CD4-positive, alpha-beta T cell treated with Interleukin-12 subunit alpha and Interleukin-12 subunit beta, for 1 hour (primary cell): ENCODE measurements at places on chromosomes 1 and 21.
A peak's percentile ranks its signal among the peaks of the same experiment; 100 is the strongest.

DNA sequence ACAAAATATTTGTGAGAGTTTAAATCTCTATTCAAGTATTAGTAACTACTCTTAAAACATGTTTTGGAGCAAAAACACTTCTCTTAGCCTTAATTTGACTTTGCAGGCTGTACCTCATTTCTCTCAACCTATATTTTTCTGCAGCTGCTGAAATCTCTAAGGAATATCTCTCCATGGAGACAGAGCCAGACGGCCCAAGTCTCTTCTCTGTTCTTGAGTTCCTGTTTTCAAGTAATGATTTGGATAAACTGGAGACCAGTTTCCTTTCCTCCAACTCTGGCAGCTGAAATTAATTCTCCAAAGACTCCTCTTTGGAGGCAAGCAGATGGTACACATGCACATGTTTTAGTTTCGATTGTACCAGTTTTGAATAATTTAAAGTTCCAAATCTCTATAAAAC, 659.7 kb upstream of the NEGR1 start:
- DNase-seq: no peak

- DNase-seq: peak; percentile 34
Observed at GRCh38 chr1:91884459-91885212, 1.3 kb downstream of the TGFBR3 start.

- no peak for DNase-seq
Observed at GRCh38 chr1:53521924-53522552, 62.8 kb downstream of the DMRTB1 start.

DNA sequence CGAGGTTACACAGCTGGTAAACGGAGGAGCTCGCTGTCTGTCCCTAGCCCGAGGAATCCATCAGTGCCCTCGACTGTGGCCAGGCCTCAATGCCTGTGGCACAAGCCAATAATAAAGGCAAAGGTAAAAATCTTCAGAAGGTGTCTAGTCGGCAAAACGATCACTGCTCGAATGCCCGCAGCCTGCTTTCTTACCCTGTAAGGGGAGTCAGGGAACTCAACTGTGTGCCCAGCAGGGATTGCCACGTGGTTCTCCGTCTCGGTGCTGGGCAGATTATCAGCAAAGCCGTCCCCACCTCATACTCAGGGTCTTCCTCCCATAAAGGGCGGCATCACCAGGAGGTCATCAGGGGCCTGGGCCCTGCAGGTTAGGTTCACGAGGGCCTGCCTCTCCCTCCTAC, 103.4 kb downstream of the PAX7 start:
- no peak for DNase-seq

- no peak for DNase-seq
Observed at GRCh38 chr1:25110485-25110884, 121.8 kb downstream of the SYF2 start.

- no peak for DNase-seq
Observed at GRCh38 chr1:196063952-196064351, 544.3 kb downstream of the KCNT2 start.

DNA sequence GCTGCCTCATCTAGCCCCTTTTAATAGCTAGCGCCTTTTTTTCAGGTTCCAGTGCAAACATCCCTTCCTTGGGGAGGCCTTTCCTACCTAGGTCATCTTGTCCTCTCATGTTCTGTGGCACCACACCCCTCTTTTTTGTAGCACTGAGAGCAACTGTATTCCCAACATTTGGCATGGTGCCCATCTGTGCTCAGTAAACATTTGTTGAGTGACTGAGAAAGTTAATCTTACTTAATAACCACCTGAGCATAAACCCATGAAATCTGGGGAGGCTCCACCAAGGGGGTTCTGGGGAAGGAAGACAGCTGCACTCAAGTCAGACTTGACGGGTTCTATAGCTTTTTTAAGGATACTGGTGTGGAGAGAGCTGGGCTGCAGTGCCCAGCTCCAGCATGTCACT, 90.0 kb downstream of the NOS1AP start:
- DNase-seq: no peak

- peak; percentile 71 for DNase-seq
Observed at GRCh38 chr1:150613061-150613920, 16.1 kb downstream of the ENSA start.

GRCh38 chr1:54121482-54122134, 31.2 kb downstream of the CDCP2 start:
- peak; percentile 61 for DNase-seq

- DNase-seq: no peak
Observed at GRCh38 chr1:44147582-44147981, 6.2 kb upstream of the KLF18 start.

DNA sequence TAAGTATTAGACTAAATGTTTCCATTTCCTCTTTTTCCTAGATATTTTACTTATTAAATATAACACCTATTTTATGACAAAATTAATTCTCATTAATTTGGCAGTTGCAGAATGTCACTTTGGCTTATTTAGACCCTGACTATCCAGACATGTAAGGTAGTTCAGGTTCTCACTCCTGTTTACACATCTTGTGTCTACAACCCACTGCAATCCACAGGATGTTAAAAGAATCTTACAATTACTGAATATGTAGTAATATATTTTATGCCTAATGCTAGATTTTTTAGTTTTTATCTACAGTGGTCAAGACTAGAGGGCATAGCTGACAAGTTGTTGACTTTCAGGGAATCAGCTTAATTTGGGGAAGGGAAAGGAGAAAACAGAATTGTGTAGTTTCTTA, 346.7 kb downstream of the USP25 start:
- no peak for DNase-seq

DNA sequence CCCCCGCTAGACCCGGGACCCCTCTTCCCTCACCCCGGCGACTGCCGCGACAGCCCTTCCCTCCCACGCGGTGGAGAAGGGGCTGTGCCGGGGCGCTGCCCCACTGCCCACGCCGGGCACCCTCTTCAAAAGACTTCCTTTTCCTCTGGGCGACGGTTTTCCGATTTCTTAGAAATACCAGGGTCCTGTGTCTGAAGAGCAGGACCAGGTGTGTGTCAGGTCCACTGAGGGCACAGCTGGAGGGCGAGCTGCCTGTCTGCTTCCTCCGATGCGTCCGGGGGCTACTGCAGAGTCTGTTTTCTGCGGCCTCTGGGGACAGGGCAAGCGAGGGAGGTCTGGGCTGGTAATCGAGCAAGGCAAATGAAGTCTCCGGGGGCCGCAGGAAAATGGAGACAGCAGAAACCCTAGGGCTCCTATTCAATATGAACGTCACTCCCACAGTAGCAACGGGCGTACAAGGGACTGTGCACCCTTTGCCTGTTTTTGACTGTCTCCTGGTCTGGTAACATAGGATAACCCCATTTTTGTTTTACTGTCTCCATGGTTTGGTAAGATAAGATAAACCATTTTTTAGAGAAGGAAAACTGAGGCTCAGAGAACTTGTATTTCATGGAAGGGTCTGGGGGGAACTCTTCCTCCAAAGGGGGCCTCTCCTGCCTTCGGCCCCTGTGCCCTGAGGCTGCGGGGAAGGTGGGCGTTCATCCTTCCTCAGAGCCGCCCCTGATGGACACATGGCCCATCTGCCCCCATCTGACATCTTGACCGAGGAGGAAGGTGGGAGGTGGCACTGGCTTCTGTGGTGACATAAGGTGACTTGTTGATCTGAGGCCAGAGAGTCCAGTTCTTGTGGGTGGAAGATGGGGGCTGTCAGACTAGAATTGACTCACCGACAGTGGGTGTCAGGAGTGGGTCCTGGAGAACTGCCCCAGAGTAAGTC, 970 bp downstream of the TNFRSF1B start:
- DNase-seq: no peak

DNA sequence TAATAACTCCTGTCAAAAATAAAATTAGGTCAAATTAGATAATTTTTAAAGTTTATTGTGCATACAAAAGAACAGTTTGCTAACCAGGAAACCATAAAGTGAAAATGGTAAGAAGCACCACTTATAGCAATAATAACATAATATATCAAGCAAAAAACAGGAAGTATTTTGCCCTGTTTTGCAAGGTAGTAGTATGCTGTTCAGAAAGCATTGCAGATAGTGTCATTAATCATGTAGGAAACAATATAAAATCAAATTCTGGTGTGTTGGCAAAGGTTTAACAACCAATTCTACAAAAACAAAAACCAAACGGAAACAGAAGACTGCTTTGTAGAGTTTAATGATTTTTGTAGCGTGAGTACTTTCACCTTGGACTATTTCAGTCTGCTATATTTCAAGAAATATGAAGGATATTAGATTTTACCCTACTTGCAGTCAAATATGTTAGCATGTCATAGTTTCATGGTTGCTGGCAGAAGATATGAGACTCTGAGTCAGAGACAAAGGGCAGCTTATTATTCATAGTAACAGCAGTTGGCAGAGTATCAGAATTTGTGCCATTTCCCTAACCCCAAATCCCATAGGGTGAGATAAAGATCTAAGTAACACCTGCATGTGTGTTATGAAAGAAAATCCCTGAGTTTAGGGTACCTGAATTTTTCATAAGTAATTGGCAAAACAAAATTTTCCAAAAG, 729.0 kb upstream of the BRINP3 start:
- no peak for DNase-seq

- DNase-seq: no peak
Observed at GRCh38 chr1:38210021-38210894, 163.7 kb upstream of the POU3F1 start.
